ENCODE measurements at places on chromosomes 16 and 17.

DNA sequence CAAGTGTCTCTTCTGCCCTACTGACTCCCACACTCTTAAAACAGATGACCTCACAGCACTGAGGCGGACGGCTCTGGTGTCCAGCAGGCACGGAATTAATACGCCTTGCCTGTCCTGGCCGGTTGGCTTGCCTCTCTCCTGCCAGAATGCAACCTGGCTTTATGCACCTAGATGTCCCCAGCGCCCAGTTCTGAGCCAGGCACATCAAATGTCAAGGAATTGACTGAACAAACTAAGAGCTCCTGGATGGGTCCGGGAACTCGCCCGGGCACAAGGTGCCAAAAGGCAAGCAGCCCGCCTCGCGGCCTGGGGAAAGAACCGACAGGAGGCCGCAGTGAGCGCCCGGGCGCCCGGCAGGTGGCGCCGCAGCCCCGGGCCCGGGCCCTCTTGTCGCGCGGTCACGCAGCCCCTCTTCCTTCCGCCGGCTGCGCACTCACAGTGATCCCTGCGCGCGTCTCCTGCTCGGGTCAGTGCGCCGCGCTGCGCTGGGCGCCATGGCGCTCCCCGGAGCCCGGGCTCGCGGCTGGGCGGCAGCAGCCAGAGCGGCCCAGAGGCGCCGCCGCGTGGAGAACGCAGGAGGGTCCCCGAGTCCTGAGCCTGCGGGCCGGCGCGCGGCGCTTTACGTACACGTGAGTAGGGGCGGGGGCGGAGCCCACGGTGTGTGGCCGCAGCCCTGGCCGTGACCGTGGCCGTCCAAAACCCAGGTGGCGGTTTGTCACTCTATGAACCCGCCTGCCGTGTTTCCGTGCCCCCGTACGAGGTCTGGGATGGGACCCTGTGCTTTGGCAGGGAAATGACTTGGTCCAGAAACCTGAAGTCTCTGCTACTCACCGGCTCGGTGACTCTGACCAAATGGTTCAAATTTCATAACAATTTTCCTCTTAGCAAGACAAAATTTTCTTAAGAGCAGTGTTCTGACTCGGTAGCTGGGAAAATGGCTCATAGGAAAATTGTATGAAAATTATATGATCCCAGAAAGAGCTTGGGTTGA lies at the start of gene RSAD1:
Gene RSAD1, plus strand, starts transcription at position 470 of the 991 bp plus-strand sequence. Its CDS starts 25 bp downstream, at position 495.
- peak; percentile 82 for DNase-seq

- DNase-seq: no peak
Measured at GRCh38 chr16:12971241-12971640, 69.8 kb downstream of the SHISA9 start.

GRCh38 chr17:50234581-50234980 lies 33.1 kb upstream of the COL1A1 start:
- no peak for DNase-seq

- DNase-seq: peak; percentile 7
Measured at GRCh38 chr17:9115214-9116191, 94.2 kb downstream of the NTN1 start.

GRCh38 chr17:43389046-43389947 lies 9.5 kb upstream of the ARL4D start:
- DNase-seq: peak; percentile 72

GRCh38 chr17:39270923-39271322 lies 45.2 kb upstream of the STAC2 start:
- no peak for DNase-seq

All from activated T-helper 1 cell treated with Interleukin-2 at 50 U/mL for 16 hours (primary cell).